ENCODE measurements at places on chromosomes 12 and 14.
A peak's percentile ranks its signal among the peaks of the same experiment; 100 is the strongest.

DNA sequence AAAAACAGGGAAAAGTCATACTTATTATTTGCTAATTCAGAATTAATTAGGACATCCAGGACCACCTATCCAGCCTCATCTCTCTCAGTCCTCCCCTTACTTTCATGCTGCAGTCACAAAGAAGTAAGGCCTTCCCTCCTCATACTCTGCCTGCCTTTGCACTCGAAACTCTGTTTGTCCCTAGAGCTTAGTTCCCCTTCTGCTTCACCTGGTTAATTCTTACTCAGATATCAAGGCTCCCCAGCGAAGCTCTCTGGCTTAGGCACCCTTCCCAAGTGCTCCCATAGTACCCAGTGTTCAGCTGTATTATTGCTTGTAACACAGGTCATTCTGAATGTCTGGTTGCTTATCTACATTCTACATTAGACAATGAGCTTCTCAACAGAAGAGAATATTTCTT is 81.3 kb downstream of the ERGIC2 start:
- DNase-seq, result no peak
- no peaks in the 10 kb centered on the region for H3K36me3 ChIP-seq
- H3K27me3 ChIP-seq, result peaks cover 2% of the 10 kb centered on the region
- H3K4me3 ChIP-seq, result no peak overlapping the region

DNA sequence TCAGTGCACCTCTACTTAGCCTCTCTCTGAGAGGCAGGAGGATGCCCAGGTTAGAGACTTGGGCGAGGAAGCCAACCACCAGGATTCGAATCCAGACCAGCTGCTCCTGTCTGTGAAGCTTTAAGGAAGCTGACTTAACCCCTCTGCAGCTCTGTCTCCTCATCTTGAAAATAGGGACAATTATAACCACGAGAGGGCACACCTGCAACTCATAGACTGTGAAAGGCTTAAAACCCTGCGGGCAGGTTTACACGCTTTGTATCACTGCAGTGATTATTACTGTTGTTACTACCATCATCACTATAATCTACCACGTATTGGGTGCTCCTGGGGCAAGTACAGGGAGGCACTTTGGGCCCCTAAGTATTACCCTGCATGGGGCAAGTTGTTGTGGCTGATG is 379.8 kb downstream of the VRK1 start:
- peak; percentile 21 for DNase-seq
- H3K4me3 ChIP-seq, result no peak overlapping the region
- H3K36me3 ChIP-seq, result peaks cover 3% of the 10 kb centered on the region
- no peak overlapping the region for H3K27ac ChIP-seq
- H3K27me3 ChIP-seq, result no peaks in the 10 kb centered on the region
- peaks cover 24% of the 10 kb centered on the region for H3K4me1 ChIP-seq

- H3K4me3 ChIP-seq, result no peak overlapping the region
- no peak for DNase-seq
- no peaks in the 10 kb centered on the region for H3K36me3 ChIP-seq
- no peaks in the 10 kb centered on the region for H3K4me1 ChIP-seq
- H3K27ac ChIP-seq, result no peak overlapping the region
- H3K27me3 ChIP-seq, result no peaks in the 10 kb centered on the region
These were observed 123.5 kb upstream of the RFLNA start for GRCh38 chr12:124171231-124171979.

DNA sequence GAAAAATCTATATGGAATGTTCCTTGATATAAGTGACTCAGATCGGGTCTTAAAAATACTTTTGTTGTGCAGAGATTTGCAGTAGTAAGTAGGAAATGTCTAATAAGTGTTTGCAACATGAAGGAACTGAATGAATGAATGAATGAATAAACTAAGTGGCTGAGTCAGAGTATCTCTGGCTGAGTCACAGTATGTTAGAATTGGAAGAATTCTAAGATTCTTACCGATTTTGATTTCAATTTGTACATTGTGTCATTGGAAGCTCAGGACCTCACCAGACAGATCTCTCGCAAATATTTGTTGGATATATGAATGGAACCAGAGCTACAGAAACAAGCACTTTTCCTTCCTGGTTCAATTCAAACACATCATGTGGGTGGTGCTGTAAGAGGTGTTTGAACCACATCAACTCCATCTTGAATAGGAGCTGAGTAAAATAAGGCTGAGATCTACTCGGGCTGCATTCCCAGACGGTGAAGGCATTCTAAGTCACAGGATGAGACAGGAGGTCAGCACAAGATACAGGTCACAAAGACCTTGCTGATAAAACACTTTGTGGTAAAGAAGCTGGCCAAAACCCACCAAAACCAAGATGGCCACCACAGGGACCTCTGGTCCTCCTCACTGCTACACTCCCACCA is 123.9 kb upstream of the FOXN3 start:
- no peak overlapping the region for H3K4me3 ChIP-seq
- H3K27ac ChIP-seq, result no peak overlapping the region
- H3K27me3 ChIP-seq, result no peaks in the 10 kb centered on the region
- peaks cover 24% of the 10 kb centered on the region for H3K36me3 ChIP-seq
